Activated CD4-positive, alpha-beta T cell treated with anti-CD3 and anti-CD28 coated beads, Interleukin-2, Interleukin-6, amounts not matched to agents 100 ng/mL and 50 ng/mL, durations not matched to agents 16 hours and 8 hours (primary cell): ENCODE measurements at places on chromosomes 6 and 20.

DNA sequence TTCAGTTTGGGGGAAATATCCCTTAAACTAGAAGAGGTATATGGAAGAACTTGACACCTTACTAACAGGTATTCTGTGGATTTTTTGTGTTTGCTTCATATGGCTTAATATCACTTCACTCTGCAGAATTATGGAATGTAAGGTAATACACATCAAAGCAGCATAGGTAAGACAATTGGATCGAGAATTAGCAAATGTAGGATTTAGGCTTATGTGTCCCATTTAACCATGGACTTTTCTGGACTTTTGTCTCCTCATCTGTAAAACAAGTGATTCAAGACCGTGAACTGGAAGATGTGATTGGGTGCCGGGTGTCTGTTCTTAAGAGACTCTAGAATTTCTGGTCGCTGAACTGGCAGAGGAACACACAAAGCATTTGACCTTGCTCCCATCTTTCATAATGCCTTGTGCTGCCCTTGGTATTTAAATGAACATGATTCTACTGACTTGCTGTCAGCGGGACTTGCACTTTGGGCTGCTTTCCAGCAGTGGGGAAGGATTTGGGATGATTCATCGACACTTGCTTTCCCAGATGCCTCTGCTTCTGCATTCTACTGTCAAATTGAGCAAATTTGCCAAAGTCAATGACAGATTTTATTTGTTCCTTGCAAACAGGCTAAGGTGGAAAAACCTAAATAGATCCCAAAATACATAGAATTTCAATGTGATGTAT is 199.8 kb downstream of the PLCB1 start:
- DNase-seq: no peak

GRCh38 chr6:137893181-137893580 is 26.1 kb downstream of the TNFAIP3 start:
- DNase-seq: no peak

DNA sequence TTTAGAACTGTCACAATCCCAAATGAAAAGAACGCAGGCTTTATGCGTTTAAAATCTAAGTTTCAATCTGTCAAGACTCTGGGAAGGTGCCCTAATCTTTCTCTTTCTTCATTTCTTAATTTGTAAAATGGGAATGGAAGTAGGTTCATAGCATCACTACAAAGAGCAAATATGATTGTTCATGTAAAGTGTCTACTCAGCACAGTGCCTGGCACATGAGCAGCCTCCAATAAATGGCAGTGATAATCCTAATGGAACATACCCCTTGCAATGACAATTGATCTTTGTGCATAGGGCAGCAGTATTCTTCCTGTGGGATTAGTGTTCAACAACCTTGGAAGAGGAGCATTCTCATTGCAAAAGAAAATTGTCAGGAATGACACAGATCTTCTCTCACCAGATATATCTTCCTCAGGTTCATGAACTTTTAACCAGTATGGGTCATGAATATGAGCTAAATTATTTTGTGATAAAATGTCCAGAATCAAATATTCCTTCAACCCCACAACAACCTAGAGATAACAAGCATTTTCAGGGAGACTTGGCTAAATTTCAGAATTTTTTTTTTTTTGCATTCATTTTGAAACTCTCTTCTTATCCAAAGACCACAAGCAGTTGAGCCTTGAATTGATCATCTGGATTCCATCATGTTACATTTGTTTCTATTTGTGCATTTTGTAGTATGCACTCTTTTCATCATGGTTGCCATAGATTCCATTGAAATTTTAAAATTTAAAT is 149.1 kb downstream of the TBX18 start:
- no peak for DNase-seq

GRCh38 chr20:50039706-50040431 is 57.1 kb downstream of the SNAI1 start:
- DNase-seq: no peak

DNA sequence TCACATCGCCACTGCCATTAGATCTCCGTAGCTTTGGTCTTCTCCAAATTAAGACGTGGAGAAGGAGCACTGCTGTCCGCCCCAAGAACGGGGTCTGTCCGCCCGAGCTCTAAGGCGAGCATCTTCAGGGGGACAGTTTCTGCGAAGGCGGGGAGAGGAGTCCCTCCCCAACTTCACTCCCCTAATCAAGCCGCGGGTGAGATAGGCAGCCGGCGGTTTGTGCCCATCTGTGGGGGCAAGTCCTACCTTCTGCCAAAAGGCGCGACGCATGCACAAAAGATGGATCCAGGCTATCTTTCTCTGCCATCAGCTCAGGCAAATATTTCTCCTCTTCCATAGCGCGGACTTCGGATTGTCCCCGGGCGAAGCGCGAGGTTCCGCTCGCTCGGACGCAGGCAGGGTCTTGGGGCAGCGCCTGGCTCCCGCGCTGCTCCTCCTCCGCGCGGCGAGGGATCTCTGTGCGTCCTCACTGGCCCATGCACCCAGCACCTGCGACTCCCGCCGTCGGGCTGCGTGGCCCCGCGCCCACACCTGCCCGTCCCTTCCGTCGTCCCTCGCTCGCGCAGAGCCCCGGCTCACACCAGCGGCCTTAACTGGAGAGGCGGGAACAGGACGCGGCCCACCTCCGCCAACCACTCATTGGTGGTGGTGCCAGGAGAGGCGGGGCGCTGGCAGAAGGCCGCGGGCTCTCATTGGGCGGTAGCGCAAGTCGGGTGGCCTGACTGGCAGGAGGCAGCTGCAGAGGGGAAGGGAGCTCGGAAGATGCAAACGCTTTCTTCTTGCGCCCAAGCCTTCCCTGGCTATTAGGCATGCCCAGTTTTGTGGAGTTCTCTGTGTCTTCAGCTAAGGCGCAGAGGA is at the start of gene KHDRBS2:
KHDRBS2 (minus strand) TSS at position 614 of the 858 bp plus-strand sequence.
- peak; percentile 32 for DNase-seq

GRCh38 chr6:140002396-140003022 is 628.1 kb upstream of the CITED2 start:
- DNase-seq: no peak

GRCh38 chr6:139251045-139251690 is 40.6 kb downstream of the TXLNB start:
- no peak for DNase-seq

DNA sequence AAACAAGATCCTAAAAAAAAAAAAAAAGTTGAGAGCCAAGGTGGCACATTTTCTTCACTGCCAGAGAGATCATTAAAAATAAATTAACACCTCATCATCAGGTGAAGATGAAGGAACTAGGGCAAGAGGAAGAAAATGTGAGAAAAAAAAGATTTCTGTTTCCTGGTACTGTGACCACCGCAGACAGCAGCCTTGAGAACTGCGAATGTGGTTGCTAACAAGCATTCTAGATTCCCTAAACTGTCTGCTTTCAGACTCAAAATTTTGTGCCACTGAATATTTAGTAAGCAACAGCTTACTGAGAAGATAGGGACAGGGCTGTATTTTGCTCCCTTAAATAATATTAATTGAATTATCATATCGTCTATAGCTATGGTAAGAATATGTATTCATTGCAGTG is 24.1 kb upstream of the MBOAT1 start:
- no peak for DNase-seq

GRCh38 chr20:57417051-57417689 is 26.0 kb downstream of the RBM38 start:
- no peak for DNase-seq
